ENCODE measurements at places on chromosomes 2 and 18. TPM values are rescaled to one million over a fixed set of nuclear protein-coding genes. Genes with fewer than 3 reads are reported as not detected.

The NAGK gene
- total RNA-seq, result 104 TPM

The CNNM4 gene
- 14.1 TPM for total RNA-seq

The EGR4 gene
- total RNA-seq, result not detected

The CDKL4 gene
- 1.1 TPM for total RNA-seq

The TDRD15 gene
- total RNA-seq, result not detected

The PDE1A gene
- 27.8 TPM for total RNA-seq

The RUFY4 gene
- total RNA-seq, result 0.17 TPM

The FMNL2 gene
- total RNA-seq, result 24.7 TPM

The CEBPZOS gene
- total RNA-seq, result 45.9 TPM

The DPYSL5 gene
- 0.26 TPM for total RNA-seq

The RAPH1 gene
- total RNA-seq, result 51.6 TPM
